ENCODE measurements at places on chromosomes 3 and 15.

DNA sequence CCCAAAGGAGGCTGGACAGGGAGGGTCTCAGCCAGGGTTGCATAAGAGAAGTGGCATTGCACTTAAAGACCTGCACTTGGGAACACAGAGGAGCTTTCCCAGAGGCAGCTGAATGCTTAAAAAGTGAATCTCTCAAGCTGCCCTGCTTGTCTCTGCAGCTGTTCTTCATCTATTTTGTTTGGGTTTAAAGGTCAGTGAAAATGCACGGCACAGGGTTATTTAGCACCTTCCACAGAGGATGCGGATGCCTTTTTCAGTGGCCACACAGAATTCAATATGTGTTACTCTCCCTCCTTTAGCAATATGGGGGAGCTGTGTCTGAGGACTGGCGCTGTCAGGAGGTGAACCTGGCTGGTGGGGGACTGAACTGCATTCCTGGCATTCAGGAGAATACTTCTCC, 22.7 kb upstream of the CTNNB1 start:
- DNase-seq = no peak

GRCh38 chr3:27797773-27798172, 75.7 kb upstream of the EOMES start:
- DNase-seq = no peak

- DNase-seq = no peak
Observed at GRCh38 chr3:37793889-37794591, 67.6 kb upstream of the CTDSPL start.

GRCh38 chr3:139310474-139310933, 33.3 kb upstream of the MRPS22 start:
- DNase-seq = no peak

GRCh38 chr3:111924283-111924682, 54.5 kb upstream of the ABHD10 start:
- no peak for DNase-seq

DNA sequence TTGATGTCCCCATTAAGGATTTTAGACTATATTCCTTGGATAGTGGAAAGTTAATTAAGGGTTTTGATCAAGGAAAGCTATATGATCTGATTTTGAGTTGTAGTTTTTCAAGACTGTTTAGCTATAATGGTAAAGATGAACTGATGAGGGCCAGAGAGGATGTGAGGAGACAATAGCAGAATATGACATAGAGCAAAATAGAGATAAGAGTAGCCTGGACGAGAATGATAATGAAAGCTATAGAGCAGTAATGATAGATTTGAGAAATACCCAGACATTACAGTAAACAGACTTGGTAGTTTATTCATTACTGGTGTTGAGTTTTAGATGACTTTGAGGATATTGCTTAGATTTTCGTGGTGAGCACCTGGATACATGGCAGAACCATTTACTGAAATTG, 3.8 kb downstream of the SUCNR1 start:
- DNase-seq = no peak

- DNase-seq = no peak
Observed at GRCh38 chr3:124972457-124972856, 37.9 kb upstream of the MUC13 start.

All from osteocyte (in vitro differentiated cells).